ENCODE measurements at places on chromosomes 2 and 18. TPM values are rescaled to one million over a fixed set of nuclear protein-coding genes. Genes with fewer than 3 reads are reported as not detected.
A peak's percentile ranks its signal among the peaks of the same experiment; 100 is the strongest.

DNA sequence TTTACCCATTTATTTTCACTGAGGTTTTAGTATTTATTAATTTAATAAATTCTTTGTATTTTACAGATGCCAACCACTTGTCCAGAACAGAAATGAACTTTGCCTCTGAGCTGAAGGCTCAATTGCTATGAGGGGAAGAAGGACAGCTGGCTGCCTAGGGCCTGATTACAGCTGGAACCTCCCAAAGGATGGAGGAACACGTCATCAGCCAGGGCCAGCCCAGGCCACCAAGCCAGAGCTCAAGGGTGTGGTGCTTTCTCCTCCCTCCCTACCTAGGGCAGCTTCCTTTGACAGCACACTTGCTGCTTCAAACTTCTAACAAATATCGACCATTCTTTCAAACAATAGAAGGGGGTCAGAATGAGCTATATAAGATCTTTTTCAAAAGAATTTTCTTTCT, 19.7 kb upstream of the RIOK3 start:
- DNase-seq, result no peak

FN1 gene
- polyA plus RNA-seq, result 550 TPM

- DNase-seq, result no peak
Observed at GRCh38 chr18:56469582-56469981, 168.8 kb downstream of the TXNL1 start.

DLX1 gene
- polyA plus RNA-seq, result 0.43 TPM

DNA sequence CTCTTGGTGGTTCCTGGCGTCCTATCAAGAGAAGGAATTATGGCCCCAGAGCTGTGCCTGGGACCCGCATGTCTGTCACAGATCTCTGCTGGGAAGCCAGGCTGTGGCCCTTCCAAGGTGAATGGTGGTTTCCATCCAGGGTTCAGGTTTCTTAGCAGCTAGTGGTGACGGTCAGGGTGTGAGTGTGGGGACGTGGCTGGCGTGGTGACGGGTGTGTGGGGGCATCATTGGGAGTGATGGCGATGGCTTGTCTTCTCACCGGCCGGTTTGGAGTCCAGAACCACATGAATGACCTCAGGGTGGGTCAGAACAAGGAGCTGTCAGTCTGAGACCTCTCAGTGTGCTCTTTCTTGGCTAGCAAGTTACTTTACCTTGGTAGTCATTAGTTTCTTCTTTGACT, 52.6 kb downstream of the AGAP1 start:
- DNase-seq, result no peak

PSD4 gene
- polyA plus RNA-seq, result 10.0 TPM

GRCh38 chr2:231104115-231104713, 20.6 kb downstream of the HTR2B start:
- peak; percentile 77 for DNase-seq

KCNG3 gene
- 1.1 TPM for polyA plus RNA-seq

MAP3K19 gene
- 0.73 TPM for polyA plus RNA-seq

GTF2A1L gene
- 0.25 TPM for polyA plus RNA-seq

DNA sequence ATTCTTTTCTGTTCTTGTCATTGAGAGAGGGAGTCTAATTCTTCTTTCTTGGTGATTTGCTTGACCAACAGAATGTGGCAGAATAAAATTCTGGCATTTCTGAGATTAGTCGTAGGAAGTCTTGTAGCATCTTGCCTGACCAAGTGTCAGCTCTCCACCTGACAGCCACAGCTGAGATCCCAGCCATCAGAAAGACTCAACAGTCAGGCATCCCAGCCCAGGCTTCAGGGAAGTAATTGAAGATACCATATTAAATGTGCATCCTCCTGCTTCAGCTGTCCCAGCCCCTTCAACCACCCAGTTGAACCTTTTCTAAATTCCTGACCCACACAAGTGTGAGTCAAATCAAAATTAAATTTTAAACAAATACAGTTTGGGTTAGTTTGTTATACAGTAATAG, 208.3 kb downstream of the PIK3C3 start:
- DNase-seq, result no peak

GRCh38 chr2:84881581-84882413, 913 bp upstream of the TRABD2A start:
- peak; percentile 83 for DNase-seq

DNA sequence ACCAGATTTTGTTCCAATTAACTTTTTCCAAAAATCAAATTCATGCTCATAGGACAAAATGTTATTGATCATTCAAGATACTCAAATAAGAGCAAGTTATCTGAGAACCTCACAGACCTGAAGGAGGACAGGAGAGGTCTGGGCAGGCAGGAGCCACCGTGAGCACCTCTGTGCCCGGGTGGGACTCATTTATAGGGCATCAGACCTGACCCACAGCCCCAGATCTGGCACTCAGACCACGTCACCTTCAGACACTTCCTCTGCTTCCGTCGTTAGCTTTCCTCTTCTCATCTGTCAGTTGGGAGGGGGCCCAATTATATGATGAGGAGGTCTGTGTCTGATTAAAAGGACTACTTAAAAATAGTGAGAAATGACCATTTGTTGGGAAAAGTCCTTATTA, 169.4 kb downstream of the EIPR1 start:
- DNase-seq, result no peak

GRCh38 chr2:241149675-241149924, 328 bp upstream of the PASK start:
- DNase-seq, result no peak

DUSP11 gene
- polyA plus RNA-seq, result 34.1 TPM

DNA sequence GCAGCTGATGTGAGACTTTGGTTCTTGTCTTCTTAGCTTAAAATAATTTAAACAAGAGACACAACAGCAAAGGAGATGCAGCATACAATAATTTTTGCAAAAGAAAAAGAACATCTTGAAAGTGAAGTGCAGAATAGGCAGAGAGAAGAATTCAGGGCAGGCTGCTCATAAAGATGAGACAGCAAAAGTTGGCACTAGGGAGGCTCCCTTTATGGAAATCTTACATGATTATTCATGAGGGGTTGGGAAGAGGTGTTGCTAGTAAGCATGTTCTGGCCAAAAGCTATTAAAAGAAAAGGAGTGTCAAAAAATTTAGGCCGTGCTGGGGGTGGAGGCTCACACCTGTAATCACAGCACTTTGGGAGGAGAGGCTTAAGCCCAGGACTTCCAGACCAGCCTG, 4.2 kb upstream of the ALPP start:
- DNase-seq, result no peak

GRCh38 chr18:79585395-79586370, 93.9 kb upstream of the CTDP1 start:
- DNase-seq, result no peak

EFHD1 gene
- polyA plus RNA-seq, result 55.4 TPM

GRCh38 chr2:128420131-128420530, 101.5 kb upstream of the HS6ST1 start:
- no peak for DNase-seq

GRCh38 chr2:73265298-73266060, 18.8 kb downstream of the FBXO41 start:
- no peak for DNase-seq

POTEC gene
- 0.03 TPM for polyA plus RNA-seq

PLEKHH2 gene
- 66.9 TPM for polyA plus RNA-seq

DNA sequence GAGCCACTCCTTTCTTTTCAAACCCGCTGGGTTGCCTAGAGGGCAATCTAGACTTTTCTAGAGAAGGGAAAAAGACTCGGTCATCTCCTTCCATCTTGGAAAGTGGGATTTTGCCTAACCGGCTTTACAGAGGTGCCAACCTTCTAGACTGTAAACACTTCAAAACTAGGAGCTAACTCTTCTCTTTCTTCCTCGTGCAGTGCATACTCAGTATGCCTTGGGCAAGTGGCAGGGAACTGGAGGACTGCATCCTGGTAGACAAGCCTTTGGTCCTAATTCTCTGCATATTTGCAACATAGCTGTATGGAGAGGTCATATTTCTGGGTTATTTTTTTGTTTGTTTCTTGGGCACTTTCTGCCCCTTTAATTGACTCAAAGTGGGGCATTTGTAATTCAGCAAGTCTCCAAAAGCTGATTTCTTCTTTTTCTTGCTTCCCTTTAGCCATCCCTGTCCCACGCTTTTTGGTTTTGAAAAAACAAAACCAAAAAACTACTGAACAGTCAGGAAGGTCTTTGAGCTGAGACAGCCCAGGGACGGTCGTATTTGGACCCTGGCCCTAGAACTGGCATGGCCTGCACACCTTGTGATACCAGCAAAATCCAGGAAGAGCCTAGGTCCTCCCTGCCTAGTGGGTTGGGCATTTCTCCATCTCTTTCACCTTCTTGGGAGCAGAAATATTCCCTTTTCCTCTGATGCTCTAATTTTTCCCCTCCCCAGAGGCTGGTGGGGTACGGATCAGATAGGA, 5.8 kb upstream of the GATA6 start:
- no peak for DNase-seq

DNA sequence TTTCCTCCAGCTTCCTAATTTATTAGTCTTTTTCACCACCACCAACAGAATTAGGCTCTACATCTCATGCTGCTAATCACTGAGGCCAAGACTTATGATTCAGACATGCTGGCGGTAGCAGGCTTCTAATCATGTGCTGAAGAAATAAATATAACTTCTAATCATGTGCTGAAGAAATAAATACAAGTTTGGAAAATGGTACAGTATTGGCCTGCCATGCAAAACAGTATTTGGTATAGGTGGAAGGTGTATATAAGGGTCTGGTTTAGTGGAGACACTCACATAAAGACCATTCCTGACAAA, 240.7 kb downstream of the TGIF1 start:
- DNase-seq, result no peak

GKN2 gene
- polyA plus RNA-seq, result not detected

- DNase-seq, result no peak
Observed at GRCh38 chr2:213089438-213089837, 62.0 kb downstream of the IKZF2 start.

DNA sequence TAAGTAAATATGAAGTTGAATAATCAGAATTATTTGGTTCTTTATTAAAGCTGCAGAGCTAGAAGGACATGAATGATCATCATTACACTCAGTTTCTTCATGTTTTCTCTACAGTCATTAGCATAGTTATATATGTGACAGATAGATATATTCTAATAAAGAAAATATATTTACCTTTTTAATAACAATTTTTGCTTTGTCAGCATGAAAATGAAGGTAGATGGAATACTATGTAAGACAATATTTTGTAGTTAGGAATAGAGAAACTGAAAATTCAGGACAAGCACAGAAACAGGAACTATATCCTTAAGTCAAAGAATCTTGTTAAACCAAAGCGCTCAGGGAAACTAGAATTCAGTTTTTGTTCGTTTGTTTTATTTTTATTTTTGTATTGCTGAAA, 649.9 kb upstream of the NRXN1 start:
- DNase-seq, result no peak
